ENCODE measurements at places on chromosomes 11 and 22.

DNA sequence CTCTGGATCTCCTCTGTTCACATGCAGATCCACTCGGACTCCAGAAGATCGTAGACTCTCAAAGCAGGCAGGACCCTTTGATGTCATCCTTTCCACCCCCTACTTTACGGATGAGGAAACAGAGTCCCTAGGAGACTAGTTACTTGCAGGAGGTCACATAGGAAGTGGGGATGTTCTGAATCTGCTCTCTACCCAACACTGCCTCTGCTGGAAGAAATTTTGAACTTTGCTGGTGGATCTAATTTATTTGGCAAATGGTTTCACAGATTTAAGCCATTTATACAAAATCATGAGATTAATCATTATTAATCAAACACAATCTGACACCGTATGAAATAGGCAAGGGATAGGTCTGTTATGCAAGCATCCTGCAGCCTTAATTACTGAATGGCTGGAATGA, 55.0 kb upstream of the USP47 start:
- DNase-seq, result peak; percentile 27

DNA sequence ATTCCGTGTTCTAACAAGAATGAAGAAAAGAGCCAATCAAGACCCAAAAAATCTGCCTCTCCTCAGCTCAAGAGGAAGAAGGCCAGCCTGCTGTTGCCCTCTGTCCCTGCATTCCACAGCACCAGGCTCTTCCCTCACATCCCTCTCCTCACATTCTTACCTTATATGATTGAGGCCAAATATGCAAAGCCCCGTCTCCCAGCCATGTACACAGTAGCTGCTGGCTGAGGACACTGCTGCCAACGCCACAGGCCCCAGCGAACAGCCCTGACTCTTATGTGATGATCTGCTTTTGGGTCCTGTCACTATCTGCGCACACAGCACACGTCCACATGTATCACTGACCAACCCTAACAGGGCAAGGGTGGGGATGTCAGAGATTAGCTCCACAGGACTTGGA, 60.2 kb downstream of the MICAL3 start:
- DNase-seq, result no peak

GRCh38 chr22:31080848-31081649, at the start of gene SMTN:
Gene SMTN (plus strand): TSS chr22:31081318. CDS start chr22:31083259, 1,941 bp downstream.
- peak; percentile 86 for DNase-seq

GRCh38 chr11:96341211-96342013, 1.6 kb downstream of the MAML2 start:
- no peak for DNase-seq

- DNase-seq, result no peak
These were observed 6.9 kb downstream of the FXYD6 start for GRCh38 chr11:117869604-117870003.

- DNase-seq, result no peak
These were observed 741.4 kb downstream of the NTM start for GRCh38 chr11:132111838-132112237.

GRCh38 chr11:109309153-109309552, 112.8 kb upstream of the C11orf87 start:
- no peak for DNase-seq

- no peak for DNase-seq
These were observed 37.7 kb upstream of the ANO1 start for GRCh38 chr11:70040452-70040851.

DNA sequence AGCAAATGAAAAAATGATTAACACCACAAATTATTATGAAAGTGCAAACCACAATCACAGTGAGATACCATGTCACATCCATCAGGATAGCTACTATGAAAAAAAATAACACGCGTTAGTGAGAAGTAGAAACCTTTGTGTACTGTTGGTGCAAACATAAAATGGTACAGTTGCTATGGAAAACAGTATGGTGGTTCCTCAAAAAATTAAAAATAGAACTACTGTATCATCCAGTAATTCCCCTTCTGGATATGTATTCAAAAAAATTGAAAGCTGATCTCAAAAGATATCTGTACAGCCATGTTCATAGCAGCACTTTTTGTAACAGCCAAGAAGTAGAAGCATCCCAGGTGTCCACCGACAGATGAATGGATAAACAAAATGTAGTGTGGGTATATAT, 43.4 kb downstream of the CCDC81 start:
- no peak for DNase-seq

DNA sequence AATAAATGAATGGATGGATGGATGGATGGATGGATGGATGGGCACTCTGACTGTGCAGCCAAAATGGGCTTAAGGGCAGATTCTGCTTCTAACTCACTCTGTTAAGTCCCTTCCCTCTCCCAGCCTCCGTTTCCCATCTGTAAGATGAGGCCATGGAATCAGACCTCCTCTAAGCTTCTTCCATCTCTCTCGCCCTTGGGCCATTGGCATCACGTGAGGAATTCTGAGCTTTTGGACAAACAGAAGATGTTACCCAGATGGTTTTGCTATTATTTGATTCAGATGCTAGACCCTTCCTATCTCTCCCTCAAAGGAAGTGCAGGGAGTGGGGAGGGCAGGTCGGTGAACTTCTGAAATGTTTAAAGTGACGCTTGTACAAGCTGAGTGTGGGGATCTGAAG, 4.0 kb upstream of the CYTH4 start:
- DNase-seq, result no peak

DNA sequence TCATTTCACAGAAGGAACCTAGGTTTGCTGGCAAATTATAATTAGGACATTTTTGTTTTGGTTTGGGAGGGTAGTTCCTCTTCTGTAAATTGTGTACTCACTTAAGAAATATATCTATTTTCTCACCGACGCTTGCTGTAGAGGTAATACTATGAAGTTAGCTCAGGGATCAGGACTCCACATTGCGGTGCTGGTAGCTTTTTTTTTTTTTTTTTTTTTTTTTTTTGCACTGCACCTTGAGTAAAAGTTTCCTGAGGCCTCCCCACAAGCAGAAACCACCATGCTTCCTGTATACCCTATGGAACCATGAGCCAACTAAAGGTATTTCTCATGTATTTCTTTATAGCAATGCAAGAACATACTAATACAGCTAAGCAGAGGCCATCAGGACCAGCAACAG, 14.7 kb downstream of the UBTFL1 start:
- no peak for DNase-seq

DNA sequence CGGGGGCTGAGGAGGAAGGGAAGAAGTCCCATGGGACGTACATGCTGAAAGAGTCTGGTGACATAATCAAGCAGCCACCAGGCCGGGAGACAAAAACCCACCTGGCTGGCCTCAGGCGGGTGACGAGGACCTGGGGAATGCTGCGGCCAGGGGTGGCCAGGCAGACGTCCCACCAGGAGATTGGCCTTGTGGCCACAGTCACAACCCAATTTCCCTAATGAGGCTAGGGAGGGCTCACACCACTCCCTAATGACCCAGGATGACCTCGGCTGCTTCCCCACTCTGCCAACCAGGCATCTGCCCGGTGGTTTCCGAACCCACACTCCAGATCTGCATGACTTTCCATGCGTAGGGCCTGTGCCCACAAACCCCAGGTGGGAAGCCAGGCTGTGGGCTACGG, 66.9 kb downstream of the SCUBE1 start:
- no peak for DNase-seq

DNA sequence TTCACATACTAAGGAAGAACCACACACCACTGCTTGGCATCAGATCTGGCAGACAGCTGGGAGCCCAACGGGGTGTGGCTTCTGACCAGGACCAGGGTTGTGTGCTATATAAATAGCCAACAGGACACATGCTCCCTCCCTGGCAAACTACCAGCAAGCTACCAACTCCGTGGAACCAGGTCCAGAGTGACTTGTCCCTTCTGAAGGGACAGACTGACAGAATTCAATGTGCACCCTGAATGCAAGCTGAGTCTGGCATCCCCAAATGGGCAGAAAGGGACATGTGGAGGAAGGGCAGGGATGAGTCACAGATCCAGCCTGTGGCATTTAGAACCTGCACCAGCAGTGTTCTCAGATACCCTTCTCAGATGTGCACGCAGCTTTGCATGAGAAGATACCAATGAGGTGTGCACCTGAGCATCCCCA, 92.9 kb downstream of the MICAL3 start:
- no peak for DNase-seq

- DNase-seq, result no peak
These were observed 69.9 kb downstream of the RSF1 start for GRCh38 chr11:77750394-77751156.

- DNase-seq, result no peak
These were observed 14.1 kb downstream of the AASDHPPT start for GRCh38 chr11:106091480-106092123.

GRCh38 chr11:1968454-1969002, 21.4 kb downstream of the MRPL23 start:
- no peak for DNase-seq

- no peak for DNase-seq
These were observed 11.6 kb downstream of the SCGB1A1 start for GRCh38 chr11:62430425-62430824.

DNA sequence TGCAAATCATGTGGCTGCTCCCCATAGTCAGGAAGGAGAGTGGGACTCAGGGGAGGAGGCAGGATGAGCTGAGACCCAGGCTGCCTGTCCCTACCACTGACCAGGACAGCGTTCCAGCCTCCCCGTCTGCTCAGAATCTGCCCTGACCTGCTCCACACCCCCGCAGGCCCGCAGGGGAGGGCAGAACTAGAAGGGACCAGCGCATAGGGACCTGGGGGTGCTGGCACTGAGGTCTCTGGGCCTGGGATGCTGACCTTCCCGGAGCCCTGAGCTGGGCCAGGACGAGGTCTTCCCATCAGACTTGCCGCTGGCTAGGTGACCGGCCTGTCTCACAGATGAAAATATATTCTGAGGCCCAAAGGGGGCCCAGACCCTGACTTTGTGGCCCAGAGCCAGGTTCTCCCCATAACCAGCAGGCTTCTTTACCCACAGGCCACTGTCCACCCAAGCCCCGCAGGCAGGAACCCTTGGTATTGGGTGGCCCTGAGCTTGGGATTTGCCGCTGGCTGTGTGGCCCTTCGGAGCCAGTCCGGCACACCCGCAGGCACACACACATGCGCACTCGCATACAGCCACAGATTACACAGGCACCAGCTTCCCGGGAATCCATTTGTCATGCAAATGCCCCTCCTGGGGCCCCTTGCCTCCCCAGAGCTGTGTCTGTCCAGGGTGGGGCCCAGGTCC, 13.8 kb upstream of the PIM3 start:
- no peak for DNase-seq

- peak; percentile 77 for DNase-seq
These were observed 44.3 kb downstream of the BLID start for GRCh38 chr11:122071709-122072202.

DNA sequence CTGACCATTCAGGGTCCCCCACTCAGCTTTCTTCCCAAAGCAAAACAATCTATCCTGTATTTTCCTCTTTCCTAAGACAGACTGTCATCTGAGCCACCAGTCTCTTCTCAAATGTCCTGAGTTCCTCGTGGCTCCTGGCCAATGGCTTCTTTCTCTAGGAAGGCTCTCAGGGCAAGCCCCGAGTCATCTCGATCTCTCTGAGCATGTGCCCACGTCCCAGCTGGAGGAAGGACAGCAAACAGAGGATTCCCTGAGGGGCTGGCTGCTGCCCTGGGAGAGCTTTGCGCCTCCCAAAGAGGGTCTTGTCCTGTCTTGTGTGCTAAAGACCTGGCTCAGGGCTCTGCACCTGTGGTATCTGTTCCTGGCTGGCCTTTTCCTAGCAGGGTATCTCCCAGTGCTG, 8.3 kb downstream of the SLC37A2 start:
- no peak for DNase-seq

DNA sequence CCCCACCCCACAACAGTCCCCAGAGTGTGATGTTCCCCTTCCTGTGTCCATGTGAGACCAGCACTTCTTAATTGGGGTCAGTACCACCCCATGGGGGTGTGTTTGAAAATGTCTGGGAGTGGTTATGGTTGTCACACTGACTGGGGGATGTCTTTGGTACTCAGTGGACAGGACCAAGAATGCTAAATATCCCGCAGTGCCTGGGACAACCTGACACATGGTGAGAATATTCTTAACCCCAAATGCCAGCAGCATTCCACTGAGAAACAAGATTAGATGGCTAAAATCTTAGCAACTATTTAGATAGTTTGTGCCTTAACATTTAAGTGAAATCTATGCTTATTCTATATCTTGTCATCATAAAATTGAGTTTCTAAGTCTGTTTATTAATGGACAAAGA, 177.5 kb upstream of the ZBED5 start:
- DNase-seq, result no peak

DNA sequence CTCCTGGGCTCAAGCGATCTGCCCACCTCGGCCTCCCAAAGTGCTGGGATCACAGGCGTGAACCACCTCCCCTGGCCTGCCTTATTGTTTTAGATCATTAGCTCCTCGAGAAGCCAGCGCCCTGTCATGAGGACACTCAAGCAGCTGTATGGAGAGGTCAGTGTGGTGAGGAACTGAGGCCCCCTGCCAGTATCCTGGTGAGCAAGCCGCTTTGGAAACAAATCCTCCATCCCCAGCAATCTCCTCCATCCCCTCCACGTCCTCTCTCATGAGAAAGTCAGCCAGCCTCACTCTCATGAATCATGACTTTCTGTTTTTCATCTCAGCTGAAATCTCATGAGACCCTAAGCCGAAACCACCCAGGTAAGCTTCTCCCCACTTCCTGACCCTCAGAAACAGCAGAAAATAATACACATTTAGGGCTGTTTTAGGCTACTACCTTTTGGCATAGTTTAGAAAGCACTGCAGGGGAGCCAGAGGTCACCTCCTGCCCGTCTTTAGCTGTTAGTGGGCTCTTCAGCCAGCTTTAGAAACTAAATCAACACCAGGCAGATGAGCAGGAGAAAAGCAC, 56.0 kb downstream of the CTTN start:
- no peak for DNase-seq

DNA sequence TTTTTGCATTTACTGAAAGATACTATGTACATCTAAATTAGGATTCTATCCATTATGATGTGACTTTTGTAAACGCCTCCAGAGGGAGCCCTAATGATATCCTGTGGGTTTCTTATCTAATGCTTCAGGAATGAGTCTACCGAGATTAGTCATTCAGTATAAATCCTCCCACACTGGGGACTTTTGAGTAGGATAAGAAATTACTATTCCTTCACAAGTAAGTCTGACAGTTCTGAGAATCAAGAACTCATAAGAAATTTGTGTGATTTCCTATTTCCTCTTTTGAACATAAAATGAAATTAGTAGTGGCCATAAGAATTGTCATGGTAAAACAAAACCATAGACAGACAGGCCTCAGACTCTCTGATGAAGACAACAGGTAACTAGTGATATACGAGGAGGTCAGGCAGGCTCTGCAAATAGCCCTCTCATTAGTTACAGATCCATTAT, 10.0 kb upstream of the OR5M1 start:
- DNase-seq, result no peak

DNA sequence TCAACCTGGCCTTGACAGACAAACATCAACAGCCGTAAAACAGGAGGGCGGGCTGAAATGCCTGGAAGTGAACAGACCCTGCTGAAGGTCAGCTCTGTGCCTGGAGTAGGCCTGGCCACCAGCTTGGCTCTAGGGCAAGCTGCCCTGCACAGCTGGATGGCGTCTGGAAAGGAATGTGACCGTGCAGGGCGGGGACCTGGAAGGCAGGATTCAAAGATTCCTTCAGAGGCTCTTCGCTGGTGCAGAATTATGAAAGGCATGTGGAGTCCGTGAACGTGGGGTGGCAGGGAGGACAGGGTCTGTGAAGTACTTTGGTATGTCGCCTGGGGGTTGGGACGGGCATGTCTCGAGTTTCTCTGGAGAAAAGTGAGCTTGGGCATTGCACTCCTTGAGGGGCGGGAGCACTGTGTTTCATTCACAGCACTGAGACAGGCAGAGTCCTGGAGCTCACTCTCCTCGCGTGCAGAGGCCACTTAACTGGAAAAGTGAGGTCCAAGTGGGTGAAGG, 1.5 kb downstream of the EHD1 start:
- no peak for DNase-seq
